NCI-H1436 treated with DMSO at 0.1 percent for 48 hours (cell line): ENCODE measurements at places on chromosomes 16 and 17.

DNA sequence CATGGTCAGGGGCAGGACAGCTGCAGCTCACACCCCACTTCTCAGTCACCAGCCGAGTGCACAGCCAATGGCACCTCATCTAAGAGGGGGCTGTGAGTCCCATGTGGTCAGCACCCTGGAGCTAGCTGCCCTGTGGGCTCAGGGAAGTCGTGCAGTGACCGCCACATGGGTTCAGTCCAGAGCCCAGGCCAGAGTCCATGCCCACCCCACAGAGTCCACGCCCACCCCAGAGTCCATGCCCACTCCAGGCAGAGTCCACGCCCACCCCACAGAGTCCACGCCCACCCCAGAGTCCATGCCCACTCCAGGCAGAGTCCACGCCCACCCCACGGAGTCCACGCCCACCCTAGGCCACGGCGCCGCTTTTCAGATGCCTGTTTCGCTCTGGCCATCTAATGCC, 24.1 kb downstream of the SLC7A5 start:
- no peak for DNase-seq

DNA sequence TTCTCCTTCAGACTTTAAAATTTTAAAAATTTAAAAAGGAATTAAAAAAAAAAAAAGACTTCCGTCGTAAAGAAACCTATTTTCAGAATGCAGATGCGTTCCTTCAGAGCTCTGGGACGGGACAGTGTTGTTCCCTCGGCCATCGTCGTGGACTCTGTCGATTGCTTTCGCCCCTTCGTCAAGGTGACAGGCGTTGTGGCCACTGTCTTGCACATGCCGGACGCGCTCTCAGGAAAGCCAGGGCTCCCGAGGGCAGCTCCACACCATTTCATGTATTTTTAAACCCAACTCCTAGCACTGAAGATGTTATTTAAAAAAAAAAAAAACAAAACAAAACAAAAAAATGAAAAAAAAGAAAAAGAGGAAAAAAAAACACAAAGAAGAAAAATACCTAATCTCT, 22.3 kb downstream of the TMC6 start:
- DNase-seq = no peak

- DNase-seq = no peak
Measured at GRCh38 chr16:67177743-67178699, 5.7 kb downstream of the MATCAP1 start.

GRCh38 chr16:15954814-15955151, 5.4 kb downstream of the ABCC1 start:
- no peak for DNase-seq

DNA sequence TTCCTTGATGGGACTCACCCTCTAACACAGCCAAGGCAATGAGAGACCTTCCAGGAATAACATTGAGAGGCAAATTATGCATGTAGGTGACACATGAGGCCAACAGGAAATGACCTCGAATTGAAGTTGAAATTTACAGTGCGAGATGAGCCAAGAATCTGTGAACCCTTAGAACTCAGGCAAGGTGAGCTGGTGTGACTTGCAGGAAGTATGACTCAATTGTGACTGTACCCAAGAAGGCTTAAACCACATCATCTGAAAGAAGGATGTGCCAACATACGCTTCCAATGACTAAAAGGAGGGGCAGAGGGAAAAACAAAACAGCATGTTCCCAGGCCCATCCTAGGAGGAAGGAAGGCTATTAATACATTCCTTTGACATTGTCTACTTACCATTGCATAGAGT, 44.8 kb downstream of the PITPNC1 start:
- no peak for DNase-seq

DNA sequence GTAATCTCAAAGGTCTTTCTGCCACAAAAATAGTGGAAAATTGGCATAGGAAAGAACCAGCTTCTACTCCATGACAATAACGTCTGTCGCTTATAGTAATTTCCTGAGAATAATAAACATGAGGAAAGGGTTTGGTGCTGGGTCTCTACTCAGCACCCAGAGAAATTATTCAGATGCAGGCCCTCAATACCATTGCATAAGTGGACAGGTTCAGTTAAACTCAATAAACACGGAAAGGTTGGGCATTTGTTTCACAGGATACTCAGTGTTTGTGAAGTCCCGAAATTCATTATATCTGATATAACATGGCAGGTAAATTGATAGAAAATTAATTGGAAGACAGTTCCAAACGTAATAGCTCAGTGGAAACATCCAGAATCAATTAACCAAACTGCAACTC, 254.0 kb downstream of the CNTNAP4 start:
- DNase-seq = no peak

DNA sequence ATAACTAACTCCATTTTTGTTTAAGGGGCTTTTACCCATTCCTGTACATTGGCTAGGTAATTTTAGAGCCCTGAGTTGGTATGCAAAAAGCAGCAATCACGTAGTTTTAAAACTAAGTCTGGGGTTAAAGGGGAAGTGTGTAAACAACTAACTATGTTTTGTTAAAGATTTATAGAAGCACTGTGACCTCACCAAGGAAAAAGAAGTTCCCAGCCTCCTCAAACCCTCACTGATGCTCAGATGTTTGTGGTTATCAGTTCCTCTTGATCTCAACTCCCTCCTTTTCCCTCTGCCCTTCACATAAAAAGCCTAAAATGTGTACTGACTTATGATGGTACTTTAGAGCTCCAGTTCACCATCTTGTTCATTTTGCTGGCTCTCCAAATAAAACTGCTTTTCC, 119.9 kb upstream of the IRX6 start:
- DNase-seq = no peak

DNA sequence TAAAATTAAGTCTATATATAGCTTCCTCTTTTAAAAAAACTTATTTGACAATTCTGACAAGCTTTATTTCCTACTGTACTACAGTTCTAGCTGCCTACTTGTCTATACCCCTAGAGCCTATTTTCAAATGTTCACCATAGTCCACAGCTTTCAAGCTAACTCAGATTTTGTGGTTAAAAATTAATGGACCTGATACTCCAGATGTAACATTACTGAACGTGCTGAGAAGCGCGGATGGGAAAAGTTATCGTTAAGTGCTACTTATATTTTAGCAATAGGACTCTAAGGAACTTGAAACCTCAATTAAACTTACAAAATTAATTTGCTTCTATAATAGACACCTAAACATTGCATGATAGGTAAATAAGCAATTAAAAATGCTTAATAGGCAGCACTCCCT, 31.2 kb downstream of the GNA13 start:
- DNase-seq = no peak

DNA sequence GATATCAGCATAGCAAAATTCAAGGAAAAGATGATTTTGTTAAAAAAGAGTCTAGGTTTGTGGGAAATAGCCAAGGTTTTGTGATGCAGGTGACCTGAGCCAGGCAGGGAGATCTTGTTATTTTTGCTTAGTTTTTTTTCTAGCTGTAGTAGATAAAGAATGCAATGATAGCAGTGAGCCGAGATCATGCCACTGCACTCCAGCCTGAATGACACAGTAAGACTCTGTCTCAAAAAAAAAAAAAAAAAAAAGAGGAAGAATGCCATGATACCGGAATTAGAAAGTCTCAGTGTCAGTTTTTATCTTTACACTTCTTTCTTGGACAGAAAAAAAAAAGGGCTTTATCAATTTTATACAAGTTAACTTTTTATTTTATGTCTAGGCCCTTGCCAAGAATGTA, 27.5 kb downstream of the TMEM238L start:
- no peak for DNase-seq

DNA sequence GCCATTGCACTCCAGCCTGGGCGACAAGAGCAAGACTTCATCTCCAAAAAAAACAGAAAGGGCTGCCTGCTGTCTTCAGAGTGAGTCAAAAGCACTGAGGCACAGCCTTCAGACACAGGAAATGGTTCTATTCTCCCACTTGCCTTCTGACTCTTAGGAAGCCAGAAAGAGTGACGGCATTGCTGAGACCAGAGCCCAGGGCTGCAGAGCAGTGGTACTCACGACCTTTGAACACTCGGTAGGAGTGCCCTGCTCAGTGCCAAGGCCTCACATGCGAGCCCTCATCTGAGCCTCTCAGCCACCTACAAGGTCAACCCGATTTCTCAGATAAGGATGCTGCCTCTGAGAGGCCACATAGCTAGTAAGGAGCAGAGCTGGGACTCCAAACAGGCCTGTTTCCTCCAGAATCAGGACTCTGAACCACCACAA, 3.5 kb upstream of the ITGAE start:
- DNase-seq = no peak

DNA sequence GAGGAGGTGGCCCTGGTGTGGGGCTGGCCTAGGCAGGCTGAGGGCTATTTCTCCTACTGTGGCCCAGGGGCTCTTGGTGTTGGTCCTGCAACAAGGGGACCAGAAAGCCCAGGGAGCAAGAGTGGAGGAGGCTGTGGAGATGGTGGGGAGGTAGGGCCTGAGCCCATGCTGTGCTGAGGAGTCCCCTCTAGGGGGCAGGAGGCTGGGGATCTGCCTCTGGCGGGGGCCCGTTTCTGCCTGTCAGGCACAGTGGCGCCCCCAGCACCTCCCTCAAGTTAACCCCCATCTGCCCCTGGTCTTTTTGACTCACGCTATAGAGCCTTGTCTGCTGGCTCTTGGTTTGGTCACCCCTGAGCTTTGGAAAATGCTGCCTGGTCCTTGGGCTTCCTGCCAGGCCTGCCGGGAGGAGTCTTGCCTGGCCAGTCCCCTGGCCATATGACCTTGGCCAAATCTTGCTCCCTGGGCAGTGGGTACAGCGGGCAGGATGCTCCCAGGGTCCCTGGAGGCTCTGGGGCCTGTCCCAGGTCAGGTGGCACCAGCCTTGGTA, 5.9 kb downstream of the BAIAP2 start:
- DNase-seq = no peak

DNA sequence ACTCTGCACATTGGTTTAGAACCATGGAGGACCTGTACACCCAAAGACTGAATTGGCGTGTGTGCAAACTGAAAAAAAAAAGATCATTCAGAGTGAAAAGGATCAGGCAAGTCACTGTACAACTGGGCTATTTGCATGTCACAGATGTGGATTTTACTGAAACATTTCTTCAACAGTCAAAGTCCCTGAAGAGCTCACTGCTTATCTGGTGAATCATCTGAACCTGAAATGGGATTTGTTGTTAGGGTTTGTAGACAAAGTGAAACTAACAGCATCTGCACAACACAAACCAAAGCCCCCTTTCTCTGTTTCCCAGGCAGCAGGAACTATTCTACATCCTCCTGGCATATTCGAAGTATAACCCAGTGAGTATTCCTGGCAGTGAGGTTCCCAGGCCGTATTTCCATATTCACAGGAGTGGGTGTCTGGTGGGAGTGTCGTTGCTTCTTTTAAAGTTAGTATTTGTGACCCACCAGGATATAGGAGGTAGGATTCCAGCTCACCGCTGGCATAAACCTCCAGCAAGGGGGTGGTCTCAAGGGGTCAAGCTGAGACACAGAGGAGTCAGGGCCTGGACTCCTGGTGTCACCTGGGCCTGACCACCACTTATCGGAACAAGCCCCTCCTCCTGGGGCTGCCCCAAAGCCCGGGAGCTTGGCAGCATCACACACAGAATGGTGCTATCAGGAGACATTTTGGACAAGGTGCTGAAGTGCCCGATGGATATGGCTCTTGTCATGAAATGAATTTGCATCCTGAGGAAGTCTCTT, 80.9 kb downstream of the GOSR1 start:
- DNase-seq = no peak

GRCh38 chr17:81976332-81977210, 858 bp upstream of the ASPSCR1 start:
- no peak for DNase-seq

- no peak for DNase-seq
Measured at GRCh38 chr16:85565340-85565739, 47.8 kb upstream of the GSE1 start.

DNA sequence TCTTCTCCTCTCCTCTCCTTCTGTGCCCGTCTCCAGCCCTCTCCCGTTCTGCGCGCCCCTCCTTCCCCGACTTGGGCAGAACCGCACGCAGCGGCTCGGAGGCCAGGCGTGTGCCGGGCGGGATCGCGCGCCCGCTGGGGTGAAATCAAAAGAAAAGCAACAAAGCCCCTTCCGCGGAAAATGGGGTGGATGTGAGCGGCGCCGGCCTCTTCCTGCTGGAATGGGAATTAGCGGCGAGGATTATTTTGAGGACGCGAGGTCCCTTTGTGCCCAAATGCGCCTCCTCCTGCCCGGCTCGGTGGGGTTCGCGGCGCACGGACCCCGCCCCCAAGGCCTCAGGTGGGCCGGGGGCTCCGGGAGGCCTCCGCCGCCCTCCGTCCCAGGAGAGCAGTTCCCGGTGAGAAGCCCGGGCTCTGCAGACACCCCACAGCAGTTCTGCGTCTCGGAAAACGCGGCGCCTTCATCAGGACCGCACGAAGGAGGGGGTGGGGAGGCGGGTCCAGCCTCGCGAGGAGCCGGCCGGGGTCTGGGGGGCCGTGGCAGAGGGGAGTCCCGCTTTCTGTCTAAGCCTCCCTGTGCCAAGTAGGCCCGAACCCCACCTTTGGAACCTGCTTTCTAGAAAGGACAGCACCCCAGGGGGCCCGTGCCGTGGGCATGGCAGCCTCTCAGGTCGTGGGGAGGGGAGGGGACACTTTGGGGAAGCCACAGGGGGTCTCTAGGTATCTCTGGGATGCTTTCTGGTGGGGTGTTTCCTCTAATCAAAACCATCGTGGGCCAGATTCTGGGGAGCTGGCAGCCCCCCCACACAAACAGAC, 91.0 kb upstream of the CBX4 start:
- DNase-seq = no peak

GRCh38 chr17:73600103-73600871, 44.0 kb downstream of the SDK2 start:
- DNase-seq = no peak

GRCh38 chr16:75301804-75302203, 50.4 kb upstream of the BCAR1 start:
- DNase-seq = no peak

DNA sequence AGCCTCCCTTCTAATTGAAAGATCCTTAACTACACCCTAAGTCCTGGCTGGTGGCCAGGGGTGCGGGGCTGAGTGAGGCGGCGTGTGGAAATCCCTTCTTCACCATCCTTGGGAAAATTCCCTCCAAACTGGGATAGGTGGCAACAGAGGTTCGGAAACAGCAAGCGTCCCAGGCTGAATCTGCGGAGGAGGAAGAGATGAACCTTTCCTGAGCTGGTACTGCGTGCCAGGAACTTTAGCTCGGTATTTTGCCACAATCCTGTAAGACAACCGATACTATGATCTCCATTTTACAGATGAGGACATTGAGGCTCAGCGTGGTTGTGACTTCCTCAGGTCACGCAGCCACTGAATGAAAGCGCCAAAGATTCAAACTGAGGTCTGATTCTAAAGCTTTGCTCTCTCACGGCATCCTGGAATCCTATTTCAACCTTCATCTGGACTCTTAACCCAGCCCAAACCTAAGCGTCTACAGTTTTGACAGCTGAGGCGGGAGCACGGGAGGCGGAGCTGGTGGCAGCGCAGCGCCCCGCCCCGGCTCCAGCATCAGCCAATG, 583 bp upstream of the CYLD start:
- no peak for DNase-seq

GRCh38 chr16:77816293-77816692, 27.9 kb downstream of the VAT1L start:
- DNase-seq = no peak

- DNase-seq = no peak
Measured at GRCh38 chr17:65115839-65116238, 21.3 kb upstream of the RGS9 start.

- DNase-seq = no peak
Measured at GRCh38 chr17:38591759-38592241, 14.0 kb downstream of the SRCIN1 start.
